WERI-Rb-1 (cell line): ENCODE measurements at places on chromosomes 6 and 20.

GRCh38 chr6:144568241-144568640 is 283.1 kb downstream of the UTRN start:
- DNase-seq, result no peak

DNA sequence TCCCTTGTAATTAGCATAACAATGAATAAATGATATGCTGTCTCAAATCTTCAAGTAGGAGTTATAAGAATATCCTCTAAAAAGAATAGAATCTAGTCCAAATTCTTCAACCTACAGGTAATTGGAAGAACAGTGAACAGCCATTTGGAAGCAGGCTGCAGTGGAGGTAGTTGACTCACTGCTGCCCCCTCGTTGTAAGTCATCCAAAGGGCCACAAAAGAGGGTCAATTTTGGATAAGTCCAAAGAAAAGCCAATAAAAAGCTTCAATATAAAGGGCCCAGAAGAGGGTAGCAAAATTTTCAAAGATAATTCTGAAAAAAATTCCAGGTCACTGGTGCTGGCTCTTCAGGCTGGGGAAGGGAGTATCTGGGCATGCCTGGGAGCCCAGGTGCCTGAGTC is 60.8 kb upstream of the SSTR4 start:
- no peak for DNase-seq

DNA sequence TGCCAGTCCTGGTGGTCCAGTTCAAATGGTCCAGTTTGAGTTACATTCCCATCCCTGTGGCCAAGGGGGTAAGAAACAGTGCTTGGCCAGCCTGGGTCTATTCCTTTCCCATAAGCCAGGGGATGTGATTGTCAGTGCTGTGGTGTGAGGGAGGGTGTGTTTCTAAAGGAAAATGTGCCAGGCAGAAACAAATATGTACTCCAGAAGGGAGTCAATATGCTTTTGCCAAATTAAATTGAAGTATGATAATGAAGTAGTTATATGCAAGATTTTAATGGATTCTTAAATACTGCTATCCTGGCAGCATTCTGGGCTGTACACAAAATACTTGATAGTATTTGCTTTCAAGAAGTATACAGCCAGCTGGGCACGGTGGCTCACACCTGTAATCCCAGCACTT is 16.6 kb upstream of the PAQR8 start:
- no peak for DNase-seq

- no peak for DNase-seq
Observed at GRCh38 chr6:156058356-156058755, 602.7 kb upstream of the NOX3 start.

DNA sequence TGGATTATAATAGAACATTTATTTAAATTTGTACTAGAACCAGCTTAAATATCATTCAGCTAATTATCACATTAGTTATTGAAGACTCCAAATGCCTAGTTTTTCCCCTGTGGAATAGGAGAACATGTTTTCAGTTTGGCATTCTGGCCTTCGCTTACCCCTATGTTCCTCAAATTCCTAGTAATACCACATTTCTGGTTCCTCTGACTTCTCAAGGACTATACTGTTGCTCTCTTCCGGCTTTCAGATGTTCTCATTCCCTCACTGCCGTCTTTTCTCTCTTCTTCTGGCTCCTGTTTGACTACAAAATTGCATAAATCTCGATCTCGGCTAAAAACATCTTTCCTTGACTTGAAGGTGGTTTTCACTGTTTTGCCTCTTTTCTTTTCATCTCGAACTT is 71.8 kb upstream of the KHDRBS2 start:
- DNase-seq, result no peak

- no peak for DNase-seq
Observed at GRCh38 chr20:33311996-33312395, 29.0 kb downstream of the BPIFB1 start.

GRCh38 chr20:34915131-34915530 is 38.7 kb downstream of the ACSS2 start:
- no peak for DNase-seq

DNA sequence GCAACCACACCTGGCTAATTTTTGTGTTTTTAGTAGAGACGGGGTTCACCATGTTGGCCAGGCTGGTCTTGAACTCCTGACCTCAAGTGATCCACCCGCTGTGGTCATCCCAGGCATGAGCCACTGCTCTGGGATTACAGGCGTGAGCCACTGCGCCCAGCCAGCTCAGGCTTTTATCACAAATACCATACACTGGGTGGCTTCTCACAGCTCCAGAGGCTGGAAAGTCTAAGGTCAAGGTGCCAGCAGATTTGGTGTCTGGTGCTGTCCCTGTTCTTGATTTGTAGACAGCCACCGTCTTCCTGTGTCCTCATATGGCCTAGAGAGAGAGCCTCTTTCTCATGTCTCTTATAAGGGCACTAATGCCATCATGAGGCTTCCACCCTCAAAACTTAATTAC is 25.9 kb downstream of the SHLD1 start:
- DNase-seq, result no peak

GRCh38 chr6:56618050-56618449 is 24.6 kb downstream of the DST start:
- no peak for DNase-seq

- no peak for DNase-seq
Observed at GRCh38 chr6:151719070-151719469, 88.4 kb upstream of the ESR1 start.

DNA sequence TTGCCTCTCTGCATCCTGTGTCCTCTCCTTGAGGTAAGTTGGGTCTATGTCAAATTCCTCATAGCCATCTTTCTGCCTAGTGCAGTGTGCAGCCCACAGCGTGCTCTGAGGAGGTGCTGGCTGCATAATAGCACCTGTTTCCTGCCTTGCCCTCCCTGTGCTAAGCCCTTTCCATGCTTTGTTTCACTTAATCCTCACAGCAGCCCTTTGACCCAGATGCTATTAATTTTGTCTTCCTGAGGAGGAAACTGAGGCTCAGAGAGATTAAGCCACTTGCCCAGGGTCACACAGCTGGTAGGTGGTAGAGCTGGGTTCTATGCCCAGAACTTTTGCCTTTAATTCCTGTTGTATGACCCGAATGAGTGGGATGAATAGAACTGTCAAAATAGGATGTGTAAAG is 13.5 kb downstream of the FAM83D start:
- DNase-seq, result no peak
